ENCODE measurements at places on chromosomes 16 and 17.
A peak's percentile ranks its signal among the peaks of the same experiment; 100 is the strongest.

GRCh38 chr16:26464576-26465266 is 602.0 kb upstream of the C16orf82 start:
- DNase-seq: no peak

DNA sequence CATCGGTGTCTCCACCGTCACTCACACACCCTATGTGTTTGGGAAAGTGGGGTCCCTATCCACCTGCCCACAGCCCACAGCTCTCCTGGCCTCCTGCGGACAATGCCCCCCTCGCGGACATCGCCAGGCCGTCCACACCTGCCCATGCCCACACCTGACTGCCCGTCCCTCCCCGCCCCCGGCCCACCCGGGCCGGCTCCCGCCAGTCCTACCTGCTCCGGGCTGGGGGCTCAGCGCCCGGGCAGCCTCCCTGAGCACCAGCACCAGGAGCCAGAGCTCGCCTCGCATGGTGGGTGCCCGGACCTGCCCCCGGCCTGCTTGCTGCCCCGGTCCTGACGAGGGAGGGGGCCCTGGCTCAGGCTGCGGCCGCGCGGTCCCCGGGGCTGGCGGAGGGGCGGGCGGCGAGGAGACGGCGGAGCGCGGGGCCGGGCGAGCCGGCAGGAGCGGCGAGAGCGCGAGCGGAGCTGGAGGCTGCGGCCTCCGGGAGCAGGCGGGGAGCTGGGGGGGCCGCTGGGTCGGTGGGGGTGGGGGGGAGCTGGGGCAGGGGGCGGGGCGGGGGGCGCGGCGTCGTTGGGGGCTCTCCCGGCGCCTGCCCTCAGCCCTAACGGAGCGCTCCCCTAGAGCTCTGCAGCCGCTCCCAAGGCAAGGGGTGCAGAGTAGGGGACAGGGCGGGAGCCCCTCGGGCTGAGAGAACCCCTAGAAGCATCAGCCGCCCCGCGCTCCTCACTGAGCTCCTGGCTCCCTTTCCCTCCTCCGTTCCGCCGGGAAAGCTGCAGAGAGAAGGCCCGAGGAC is at the start of gene PLXDC1:
PLXDC1 (minus strand) TSS at position 488 of the 793 bp plus-strand sequence; CDS start at position 288, 200 bp downstream.
- DNase-seq: no peak

DNA sequence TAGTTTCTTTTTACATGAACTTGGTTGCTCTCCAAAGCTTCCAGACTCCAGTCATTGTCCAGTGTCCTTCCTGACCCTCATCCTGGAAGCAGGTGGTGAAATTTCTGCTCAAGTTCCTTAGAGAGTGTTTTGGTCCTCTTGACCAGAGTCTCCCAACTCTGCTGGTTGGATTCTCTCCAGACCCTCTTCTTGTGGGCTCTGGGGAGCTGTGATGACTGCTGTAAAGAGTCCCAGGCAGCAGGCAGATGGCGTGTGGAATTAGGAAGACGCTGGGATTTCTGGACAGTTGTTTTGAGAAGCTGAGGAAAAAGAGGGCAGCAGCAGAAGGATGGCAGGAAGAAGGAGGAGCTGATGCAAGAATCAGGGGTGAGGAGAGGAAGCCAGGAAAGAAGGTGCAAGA is 1.6 kb upstream of the SEZ6 start:
- no peak for DNase-seq

- no peak for DNase-seq
Observed at GRCh38 chr17:44751806-44752205, 7.0 kb upstream of the ADAM11 start.

DNA sequence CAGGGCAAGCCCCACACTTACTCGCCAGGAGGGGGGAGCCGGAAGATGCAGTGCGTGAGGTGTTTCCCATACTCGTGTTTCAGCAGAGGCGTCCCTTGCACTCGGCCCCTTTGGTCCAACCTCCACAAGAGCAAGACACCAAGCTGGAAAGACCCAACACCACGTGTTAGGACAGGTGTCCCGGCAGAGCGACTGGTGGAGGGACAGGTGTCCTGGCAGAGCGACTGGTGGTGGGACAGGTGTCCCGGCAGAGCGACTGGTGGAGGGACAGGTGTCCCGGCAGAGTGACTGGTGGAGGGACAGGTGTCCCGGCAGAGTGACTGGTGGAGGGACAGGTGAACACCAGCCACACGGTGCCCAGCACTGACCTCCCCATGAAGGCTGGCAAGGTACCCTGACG is 19.4 kb downstream of the IFT140 start:
- DNase-seq: no peak

DNA sequence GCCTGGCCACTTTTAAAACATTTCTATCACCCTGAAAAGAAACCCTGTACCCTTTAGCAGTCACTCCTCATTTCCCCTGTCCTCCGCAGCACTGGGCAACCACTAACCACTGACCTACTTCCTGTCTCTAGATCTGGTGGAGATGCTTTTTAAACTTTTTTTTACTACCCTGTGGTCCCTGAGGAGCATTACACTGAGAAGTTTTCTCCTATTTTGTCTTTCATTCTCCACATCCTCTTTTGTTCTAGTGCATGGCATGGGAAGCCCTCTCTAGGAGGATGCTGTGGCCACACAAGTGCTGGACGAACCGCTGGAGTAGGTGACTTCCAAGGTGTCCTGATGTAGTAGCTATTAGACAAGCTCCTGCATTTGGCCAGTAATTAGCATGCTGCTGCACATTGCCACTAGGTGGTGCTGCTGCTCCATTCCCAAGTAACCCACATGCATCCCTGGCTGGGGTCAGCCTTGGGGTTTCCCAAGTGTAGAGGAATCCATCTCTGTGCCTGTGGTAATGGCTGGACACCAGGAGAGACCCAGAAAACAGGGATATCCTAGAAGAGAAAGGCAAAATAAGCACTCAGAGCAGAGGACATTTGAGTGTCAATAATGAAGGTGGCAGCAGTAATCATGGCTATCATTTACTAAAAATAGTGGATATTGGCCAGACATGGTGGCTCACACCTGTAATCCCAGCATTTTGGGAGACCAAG is 143.8 kb upstream of the CRHR1 start:
- DNase-seq: peak; percentile 69

DNA sequence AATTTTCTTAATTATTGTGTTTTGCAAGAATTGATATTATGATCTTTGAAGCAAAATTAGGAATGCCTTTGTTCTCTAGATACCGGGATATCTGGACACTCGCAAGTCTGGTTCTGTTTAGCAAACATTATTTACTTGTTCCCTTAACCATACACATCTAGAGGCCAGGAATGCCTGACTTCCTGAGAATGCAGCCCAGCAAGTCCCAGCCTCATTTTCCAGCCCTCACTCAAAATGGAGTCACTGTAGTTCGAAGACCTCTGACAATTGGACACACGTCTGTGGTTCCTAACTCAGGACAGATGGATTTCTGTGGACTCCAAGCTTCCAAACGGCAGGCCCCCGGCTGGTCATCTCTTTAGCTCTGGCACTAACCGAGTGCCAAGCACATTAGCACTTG is 355.4 kb upstream of the RBFOX1 start:
- no peak for DNase-seq

- DNase-seq: no peak
Observed at GRCh38 chr16:48811478-48811877, 201.5 kb upstream of the N4BP1 start.

DNA sequence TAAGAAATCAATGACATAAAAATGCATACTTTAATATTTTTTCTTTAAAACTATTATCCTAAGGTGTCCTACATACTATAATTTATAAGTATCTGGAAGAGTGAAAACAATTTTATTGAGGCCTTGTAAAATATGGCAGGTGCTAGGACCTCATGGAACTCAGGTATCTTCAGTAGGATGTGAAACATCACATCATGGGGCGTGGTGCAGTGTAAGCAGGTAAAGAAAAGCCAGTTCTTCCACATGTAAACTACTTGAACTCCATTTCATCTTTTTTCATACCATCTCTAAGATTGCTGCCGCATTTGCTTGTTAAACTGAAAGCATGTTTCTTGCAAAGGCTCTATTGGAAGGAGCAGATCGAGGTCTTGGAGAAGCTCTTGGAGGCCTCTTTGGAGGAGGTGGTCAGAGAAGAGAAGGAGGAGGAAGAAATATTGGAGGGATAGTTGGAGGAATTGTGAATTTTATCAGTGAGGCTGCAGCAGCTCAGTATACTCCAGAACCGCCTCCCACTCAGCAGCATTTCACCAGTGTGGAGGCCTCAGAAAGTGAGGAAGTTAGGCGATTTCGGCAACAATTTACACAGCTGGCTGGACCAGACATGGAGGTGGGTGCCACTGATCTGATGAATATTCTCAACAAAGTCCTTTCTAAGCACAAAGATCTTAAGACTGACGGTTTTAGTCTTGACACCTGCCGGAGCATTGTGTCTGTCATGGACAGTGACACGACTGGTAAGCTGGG is at the start of gene CAPNS2:
CAPNS2 (plus strand) TSS at position 253 of the 744 bp plus-strand sequence; CDS start at position 326, 73 bp downstream.
- DNase-seq: no peak

- no peak for DNase-seq
Observed at GRCh38 chr16:89561142-89561883, 831 bp downstream of the RPL13 start.

GRCh38 chr16:25110387-25110947 is 1.1 kb upstream of the LCMT1 start:
- no peak for DNase-seq

- no peak for DNase-seq
Observed at GRCh38 chr17:48600244-48601098, 4.3 kb downstream of the HOXB6 start.

- DNase-seq: no peak
Observed at GRCh38 chr16:87316450-87316922, 706 bp downstream of the C16orf95 start.

- no peak for DNase-seq
Observed at GRCh38 chr17:28725166-28725659, 820 bp downstream of the TLCD1 start.
